ENCODE measurements at places on chromosomes 2 and 18.

GRCh38 chr2:176177580-176178037 is 10.9 kb upstream of the HOXD1 start:
- no peak for DNase-seq

- no peak for DNase-seq
Measured at GRCh38 chr18:2444201-2444875, 127.0 kb downstream of the METTL4 start.

- DNase-seq: no peak
Measured at GRCh38 chr18:12121175-12122042, 27.8 kb downstream of the ANKRD62 start.

DNA sequence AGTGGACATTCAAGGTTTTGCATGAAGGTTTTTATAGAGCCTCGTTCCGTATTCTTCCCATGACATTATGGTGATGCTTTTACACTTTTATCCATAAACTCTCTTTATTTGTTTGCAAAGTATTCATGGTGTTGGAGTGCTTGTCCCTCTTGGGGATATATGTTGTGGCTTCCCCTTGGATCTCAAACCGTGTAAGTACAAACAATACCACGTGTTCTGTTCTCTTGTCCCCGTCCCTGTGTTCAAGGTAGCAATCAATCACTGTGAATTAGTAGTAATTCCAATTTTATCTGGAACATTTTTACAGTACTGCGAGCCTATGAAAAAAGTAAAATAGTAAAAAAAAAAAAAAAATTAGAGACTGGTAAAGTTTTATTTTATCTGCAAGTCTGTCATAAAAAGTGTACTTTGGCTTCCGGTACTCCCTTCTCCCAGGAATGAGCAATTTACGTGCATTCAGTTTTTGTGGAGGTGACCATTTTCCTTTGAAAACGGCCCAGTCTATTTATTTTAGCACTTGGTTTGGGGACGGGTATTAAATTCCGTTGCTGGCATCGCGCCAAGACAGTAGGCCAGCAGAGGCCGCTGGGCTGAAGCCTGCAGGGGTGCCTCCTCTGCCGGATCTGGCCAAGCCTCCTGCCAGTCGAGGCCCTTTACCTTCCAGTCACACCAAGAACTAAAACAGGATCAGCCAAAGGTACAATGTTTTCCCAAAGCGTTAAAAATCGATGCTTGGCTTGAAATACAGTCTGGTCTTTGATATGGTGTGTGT is 175.7 kb downstream of the SOCS6 start:
- DNase-seq: no peak

DNA sequence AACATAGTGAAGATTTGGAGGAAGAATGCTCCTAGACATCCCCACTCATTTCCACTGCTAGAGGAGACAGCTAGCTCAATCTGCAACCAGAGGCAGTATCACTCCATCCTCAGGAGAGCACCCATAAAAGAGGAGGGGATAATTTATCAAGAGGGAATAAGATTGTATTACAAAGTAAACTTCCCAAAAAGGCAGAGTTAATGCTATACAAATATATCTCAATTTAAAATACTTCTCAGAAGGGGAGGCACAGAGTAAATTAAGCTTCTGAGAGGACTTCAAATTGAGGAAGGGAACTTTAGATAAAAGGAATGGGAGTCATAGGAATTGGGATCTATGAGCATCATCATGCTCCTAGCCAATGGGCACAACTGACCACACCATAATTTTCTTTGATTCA is 29.1 kb downstream of the EXOC6B start:
- no peak for DNase-seq

- no peak for DNase-seq
Measured at GRCh38 chr2:27724905-27725701, 46.4 kb upstream of the MRPL33 start.

GRCh38 chr2:42864641-42865280 is 72.4 kb upstream of the HAAO start:
- DNase-seq: no peak

DNA sequence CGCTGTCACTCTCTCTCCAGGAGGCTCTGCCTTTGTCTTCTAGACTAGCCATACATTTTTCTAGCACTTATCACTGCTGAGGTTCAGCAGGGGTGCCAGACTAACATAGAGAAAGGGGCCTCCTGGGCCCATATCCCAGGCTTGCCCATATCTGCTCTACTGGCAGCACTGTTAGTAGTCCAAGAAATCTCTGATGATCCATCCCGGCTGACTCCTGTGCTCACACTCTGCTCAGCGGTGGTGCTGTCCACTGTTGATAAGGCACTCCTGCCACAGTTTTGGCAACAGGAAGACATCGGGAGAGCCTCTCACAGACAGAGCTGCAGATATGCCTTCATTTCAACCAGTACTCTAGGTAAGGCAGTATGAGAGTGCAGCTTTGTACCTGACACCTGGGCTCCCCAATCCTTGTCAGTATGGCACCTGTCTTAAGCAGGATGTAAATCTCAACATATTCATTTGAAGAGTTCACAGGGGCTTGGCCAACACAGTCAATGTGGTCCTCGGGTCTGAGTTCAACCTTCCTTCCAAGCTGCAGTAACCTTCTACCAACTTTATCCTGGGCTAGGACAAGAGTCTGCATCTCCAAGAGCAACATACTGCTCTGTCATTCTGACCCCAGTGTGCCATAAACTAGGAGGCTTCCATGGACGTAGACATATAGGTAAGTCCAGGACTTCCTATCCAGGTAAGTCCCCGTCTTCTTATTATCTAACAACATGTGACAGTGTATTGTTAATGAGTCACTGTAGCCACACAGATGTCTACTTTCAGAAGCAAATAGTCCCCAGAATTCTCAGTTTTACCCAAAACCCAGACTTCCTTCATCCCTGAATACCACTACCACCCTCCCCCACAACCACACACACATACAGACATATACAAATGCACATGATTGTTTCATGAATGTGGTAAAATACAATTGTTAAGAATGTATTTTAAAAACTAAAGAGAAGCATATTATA is 16.2 kb downstream of the KLF7 start:
- no peak for DNase-seq

GRCh38 chr2:136487421-136487820 is 277.9 kb upstream of the THSD7B start:
- DNase-seq: no peak

- no peak for DNase-seq
Measured at GRCh38 chr18:24381126-24381525, 16.5 kb downstream of the OSBPL1A start.

- DNase-seq: no peak
Measured at GRCh38 chr2:233480490-233481202, 85.9 kb downstream of the USP40 start.

GRCh38 chr2:81734981-81735380 is 1430.4 kb upstream of the LRRTM1 start:
- DNase-seq: no peak

GRCh38 chr2:20953146-20953824 is 90.6 kb downstream of the APOB start:
- no peak for DNase-seq

- no peak for DNase-seq
Measured at GRCh38 chr2:191947235-191947634, 100.3 kb upstream of the CAVIN2 start.

DNA sequence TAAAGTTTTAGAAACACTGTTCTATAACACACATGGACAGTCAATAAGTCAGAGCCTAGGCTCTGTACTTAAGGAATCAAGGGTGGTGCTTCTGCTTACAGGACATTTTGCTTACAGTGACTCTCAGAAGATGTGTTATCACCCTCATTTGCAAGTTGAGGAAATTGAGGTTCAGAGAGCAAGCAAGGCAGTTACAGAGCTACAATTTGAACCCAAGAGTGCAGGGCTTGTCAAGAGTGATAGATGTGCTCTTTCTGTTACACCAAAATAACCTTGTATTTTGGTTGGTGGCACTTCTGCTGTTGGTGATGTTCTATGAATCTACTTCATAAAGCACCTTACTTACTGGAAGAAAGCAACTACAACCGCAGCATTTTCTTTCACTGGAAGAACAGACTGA is 170.2 kb downstream of the THADA start:
- DNase-seq: no peak

DNA sequence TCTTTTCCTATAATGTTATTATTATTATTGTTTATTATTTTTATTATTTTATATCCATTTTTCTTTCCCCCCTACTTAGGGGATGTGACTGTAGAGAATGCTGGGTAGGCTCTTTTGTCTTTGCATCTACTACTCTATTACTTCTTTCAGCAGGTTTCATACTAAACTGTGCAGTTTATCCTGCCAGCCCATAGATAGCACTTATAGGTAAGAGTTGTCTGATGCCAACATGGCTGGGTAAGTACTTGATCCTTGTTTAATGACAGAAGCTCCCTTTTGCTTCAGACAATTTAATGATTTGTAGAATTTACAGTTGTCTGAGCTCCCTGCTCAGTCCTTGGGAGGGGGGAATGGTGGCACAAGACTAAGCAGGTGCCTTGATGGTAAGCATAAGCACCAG is 262.9 kb upstream of the CDH2 start:
- no peak for DNase-seq

DNA sequence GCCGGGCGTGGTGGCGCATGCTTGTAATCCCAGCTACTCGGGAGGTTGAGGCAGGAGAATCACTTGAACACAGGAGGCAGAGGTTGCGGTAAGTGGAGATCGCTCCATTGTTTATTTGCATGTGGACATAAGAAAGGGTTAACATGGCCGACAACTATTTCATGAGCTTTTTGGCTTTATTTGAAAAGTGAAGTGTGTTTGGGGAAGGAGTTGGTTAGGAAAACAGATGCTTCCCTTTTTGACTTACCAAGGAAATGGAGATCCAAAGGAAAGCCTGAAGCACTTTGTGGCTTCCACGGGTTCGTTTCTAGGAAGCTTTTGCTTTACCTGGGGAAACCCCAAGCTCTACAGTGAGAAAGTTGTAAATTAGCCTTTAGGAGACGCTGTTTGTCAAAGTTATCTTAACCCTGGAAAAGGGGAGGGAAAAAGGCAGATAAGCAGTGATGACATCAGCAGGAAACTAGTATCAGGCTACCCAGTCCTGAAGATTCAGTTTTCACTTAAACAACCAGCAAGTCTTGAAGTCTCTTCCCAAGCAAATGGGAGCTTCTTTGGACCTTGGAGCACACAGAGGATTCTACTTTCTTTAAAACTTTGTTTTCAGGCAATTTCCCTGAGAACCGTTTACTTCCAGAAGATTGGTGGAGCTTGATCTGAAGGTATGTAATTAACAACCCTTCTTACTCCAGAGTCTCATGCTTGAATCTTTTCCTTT is at the start of gene CASP10:
Gene CASP10 (plus strand): TSS at position 492 of the 715 bp plus-strand sequence. CDS start 2,637 bp downstream, outside the sequence.
- peak; percentile 46 for DNase-seq
